ENCODE measurements at places on chromosomes 5 and 9. TPM values are rescaled to one million over a fixed set of nuclear protein-coding genes. Genes with fewer than 3 reads are reported as not detected.

DNA sequence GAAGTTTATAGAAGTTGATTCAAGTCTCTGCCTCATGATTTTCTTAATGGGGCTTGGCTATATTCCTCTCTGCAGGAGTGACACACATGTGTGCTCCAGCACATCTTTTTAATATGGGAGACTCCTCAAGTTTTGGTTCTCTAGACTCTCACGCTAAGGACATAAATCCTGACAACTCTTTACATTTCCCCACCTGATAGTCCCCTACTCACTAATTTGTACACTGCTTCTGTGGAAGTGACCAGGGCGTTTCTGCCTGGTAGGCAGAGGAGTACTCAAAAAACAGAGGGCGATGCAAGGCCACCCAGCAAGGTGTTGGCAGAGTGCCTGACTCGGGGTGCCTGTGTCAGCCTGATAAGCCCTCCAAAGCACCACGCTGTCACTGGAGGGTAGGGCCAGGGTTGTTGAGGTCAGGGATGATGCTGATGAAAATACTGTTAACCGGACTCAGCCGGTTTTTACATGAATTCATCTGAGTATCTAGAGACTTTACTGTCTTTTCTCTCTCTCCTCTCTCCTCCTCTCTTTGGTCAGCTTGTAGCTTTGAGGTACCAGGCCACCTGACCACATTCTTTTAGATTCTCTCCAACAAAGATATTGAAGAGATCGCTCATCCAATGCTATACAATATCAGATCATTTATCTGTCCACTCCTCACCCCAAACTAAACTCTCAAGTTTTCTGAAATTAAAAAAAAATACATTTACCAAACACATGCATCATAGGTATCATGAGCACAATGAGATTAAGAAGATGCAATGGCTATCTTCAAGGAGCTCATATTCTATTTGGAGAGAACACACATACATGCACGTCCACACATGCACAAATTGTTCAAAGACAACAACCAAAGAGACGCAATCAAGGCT lies 205.2 kb downstream of the PIK3R1 start:
- DNase-seq: no peak

DNA sequence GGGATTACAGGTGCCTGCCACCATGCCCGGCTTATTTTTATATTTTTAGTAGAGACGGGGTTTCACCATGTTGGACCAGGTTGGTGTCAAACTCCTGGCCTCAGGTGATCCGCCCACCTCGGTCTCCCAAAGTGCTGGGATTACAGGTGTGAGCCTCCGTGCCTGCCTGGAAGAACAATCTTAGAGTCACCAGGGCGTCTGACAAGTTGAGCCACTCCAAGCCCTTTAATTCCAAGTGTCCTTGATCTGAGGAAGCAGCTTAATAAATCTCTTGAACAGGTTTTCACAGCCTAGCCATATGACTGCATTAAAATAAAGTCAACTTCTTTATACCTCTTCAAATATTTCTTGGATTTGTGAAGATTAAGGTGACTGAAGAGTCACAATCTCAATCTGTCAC lies 31.5 kb downstream of the SLC44A1 start:
- no peak for DNase-seq

DNA sequence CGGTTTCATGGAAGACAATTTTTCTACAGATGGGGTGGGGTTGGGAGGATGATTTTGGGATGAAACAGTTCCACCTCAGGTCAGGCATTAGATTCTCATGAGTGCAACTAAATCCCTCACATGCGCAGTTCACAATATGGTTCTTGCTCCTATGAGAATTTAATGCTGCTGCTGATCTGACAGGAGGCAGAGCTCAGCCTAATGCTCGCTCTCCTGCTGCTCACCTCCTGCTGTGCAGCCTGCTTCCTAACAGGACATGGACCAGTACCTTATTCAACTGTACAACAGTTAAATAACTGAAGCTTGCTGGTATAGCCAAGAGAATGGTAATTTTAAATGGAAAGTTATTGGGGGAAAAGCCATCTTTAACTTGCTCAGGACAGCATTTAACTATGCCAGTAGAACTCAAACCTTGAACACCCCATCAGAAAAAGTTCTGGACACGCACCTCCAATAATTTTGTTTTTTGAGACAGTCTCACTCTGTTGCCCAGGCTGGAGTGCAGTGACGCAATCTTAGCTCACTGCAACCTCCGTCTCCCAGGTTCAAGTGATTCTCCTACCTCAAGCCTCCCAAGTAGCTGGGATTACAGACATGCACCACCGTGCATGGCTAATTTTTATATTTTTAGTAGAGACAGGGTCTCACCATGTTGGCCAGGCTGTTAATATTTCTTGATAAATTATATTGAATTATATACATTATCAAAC lies 27.7 kb downstream of the HMGCR start:
- DNase-seq: no peak

DNA sequence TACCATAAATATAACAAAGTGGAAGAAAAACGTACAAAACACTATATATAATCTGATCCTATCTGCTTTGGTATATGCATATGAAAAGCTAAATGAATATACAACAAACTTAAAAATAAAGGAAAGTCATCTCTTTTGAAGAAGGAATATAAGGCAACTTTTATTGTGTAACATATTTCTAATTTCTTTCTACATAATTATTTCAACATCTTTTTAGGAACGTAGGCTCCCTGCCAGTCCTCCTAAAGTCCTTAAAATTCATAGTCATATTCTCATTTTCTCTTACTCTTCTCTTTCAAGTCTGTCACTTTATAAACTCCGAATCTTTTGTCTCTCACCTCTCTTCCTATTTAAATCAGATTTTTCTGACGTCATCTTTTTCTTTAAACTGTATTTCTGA lies 9.6 kb downstream of the DEPDC1B start:
- DNase-seq: no peak

- no peak for DNase-seq
Measured at GRCh38 chr5:117667105-117667504, 1092.5 kb upstream of the SEMA6A start.

DNA sequence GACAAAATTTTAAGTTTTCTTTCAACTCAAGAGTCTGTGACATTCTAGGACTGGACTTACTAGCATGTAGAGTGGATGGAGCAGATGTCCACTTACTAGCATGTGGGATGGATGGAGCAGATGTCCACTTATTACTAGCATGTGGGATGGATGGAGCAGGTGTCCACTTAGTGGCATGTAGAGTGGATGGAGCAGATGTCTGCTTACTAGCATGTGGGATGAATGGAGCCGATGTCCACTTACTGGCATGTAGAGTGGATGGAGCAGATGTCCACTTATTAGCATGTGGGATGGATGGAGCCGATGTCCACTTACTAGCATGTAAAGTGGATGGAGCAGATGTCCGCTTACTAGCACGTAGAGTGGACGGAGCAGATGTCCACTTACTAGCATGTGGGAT lies 2.4 kb downstream of the SLC36A1 start:
- no peak for DNase-seq

- no peak for DNase-seq
Measured at GRCh38 chr5:83922699-83923098, 202.0 kb upstream of the HAPLN1 start.

- peak; percentile 45 for DNase-seq
Measured at GRCh38 chr5:44332285-44332971, 56.8 kb downstream of the FGF10 start.

DNA sequence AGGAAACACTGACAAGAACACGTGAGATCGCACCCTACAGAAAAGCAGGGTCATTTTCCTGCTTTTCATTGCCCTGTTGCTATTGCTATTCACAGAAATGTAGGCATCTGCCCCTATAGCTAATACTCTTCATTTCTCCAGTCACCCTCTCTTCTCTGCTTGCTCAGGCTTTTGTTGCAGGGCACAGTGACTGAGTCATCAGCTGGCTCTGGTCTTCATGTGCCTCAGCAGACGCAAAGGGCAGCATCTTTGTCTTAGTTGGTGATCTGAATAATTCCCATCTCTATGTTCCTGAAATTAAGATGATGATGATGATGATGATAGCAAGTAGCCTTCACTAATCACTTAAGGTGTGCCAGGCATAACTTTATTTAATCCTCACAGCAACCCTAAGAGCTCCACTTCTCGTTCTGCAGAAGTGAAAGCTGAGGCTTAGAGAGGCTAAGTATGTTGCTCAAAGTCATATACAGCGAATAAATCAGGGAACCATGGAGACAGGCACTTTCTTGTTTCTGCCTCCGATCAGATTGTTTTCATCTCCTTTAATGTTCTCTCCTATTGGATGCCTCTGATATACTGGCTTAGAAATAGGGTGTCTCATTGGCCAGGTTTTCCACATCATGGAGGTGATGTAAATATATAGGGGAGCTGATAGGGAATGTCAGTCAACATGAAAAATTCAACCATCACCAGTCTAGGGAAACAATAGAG lies 133.0 kb upstream of the STK32A start:
- no peak for DNase-seq

- no peak for DNase-seq
Measured at GRCh38 chr9:137250329-137251193, 525 bp upstream of the STPG3 start.

DNA sequence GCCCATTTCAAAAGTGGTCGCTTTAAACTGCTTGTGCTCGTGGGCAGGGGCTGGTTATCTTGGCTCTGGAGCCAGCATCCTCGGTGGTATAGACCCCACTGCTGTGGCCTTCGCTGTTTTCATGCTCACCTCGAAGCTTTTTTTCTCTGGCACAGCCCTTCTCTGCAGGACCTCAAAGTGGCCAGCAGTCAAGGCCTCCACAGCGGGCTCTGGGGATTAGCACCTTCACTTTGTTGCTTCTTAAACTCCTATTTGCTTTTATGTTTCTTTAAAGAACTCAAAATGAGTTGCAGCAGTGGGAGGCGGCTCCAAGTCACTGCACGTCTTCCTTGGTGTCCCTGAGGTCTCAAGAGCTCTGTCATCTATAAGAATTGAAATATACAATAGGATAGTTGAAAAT lies 165.1 kb downstream of the CACNA1B start:
- DNase-seq: no peak

The OR1J2 gene
- not detected for total RNA-seq

Data from dermis blood vessel endothelial cell (primary cell).